ENCODE measurements at places on chromosomes 2 and 18.

DNA sequence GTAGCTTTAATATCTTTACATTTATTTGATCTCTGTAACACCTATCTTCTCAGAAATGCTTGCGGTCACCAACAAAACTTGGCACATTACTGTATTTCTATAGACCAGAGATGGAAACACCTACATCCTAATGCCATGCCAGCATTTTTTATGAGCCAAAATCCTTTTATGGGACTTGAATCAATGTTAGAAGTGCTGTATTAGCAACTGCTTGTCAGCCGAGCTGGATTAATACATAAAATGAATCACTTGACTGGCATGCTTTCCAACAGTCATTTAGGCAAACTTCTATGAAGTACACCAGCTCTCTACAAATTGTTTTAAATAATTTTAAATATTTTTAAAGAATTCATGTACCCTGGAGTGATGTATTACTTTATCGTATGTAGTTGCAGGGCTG, 272.9 kb upstream of the NRP2 start:
- DNase-seq = no peak

DNA sequence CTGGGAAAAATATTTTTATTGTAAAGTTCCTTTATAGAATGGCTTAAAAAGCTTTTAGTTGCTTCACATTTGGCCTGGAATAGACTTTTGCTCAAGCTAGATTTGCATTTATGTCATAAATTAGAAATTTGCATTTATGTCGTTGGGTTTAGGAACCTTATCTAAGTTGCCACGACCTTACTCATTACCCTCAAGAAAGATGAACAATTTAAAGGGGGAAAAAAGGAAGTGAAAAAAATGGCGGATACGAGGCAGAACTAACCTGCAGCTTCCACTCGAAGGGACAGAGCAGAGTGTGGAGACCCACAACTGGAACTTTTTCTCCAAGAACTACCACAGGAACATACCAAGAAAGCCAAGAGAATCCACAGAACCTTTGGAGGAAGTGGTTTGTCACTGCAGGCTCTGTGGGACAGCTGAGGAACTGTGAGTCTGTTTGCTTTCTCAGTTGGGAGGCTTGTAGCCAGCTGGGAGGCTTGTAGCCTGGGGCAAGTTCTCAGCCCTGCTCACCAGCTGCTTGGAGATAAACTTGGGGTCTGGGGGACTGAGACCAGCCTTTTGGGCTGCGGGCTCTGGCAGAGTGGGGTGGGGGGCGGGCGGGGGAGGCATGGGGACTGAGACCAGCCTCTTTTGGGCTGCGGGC, 349.9 kb upstream of the MEIS1 start:
- no peak for DNase-seq

GRCh38 chr2:129575431-129575830, 404.0 kb upstream of the RAB6C start:
- DNase-seq = no peak

GRCh38 chr18:43533371-43533770, 256.1 kb upstream of the SYT4 start:
- DNase-seq = no peak

GRCh38 chr2:191215666-191216065, 29.5 kb upstream of the MYO1B start:
- DNase-seq = no peak

DNA sequence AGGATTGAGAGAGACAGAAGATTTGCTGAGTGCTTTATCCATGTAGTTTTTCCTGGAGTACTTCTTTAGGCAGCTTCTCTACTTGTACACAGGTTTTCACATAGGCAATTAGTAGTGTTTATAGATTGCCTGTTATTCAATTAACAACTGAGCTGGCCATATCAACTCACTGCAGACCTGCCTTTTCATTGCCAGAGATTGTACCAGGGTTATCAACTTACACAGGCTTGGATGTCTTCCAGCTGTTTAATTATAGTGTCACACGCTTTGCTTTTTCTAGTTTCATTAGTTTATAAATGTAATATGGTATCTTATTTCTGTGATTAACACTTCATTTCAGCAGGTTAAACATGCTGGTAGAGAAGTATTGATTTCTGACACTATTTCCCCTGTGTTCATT, 125.9 kb downstream of the GPD2 start:
- DNase-seq = no peak

GRCh38 chr2:237097911-237098702, 12.4 kb downstream of the COPS8 start:
- DNase-seq = no peak

DNA sequence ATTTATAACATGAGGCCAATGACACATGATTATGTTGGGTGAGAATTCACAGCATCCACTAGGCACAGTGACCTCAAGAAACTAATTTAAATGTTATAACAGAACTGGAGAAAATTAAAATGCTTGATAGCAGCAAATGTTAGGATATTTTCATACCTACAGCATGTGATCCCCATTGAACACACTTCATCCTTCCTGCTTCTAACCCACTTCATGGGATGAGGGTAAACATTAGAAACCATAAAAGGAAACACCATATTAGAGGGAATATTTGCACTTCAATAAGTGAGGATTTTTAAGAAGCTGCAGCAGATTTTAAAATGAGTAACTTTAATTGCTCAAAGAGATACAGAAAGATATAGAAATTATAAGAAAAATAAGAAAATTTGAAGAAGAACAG, 117.1 kb downstream of the FSHR start:
- no peak for DNase-seq

DNA sequence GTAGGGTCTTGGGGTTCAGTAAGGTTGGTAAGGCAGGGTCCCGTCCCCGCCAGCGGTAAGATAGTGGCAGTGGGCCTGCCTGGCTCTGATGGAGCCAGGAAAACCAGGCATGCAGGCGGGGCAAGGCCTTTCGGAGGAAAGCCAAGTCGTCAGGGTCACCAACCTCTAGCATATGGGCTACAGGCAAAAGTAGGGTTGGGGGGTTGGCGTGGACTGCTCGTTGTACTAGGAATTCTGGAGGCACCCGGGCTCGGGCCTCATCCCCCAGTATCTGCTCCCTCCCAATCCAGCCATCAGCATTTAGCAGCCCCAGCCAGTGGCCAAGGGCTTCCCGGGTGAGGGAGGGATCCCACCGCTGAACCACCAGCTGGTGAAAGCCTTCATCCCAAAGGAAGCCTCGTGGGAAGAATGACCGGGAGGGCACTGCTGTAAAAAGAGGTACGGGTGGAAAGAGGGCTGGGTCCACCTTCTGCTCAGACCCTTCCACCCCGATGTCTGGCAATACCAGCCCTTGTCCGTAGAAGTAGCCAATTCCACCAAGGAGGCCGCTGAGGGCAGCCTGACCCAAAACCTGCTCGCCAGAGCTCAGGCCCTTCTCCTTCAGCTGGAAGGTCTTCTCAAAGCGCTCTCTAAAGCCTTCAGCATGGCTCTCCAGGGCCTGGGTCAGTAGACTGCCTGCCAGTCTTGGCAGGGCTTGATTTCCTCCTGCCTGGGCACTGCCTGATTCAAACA, 3.0 kb downstream of the MOGS start:
- no peak for DNase-seq

All from left cardiac atrium (tissue), 4 donors.